ENCODE measurements at places on chromosomes 1 and 21.

- DNase-seq = no peak
These were observed 41.3 kb downstream of the TCP10L start for GRCh38 chr21:32543975-32544374.

GRCh38 chr1:966704-967300 lies 520 bp downstream of the PLEKHN1 start:
- DNase-seq = no peak

DNA sequence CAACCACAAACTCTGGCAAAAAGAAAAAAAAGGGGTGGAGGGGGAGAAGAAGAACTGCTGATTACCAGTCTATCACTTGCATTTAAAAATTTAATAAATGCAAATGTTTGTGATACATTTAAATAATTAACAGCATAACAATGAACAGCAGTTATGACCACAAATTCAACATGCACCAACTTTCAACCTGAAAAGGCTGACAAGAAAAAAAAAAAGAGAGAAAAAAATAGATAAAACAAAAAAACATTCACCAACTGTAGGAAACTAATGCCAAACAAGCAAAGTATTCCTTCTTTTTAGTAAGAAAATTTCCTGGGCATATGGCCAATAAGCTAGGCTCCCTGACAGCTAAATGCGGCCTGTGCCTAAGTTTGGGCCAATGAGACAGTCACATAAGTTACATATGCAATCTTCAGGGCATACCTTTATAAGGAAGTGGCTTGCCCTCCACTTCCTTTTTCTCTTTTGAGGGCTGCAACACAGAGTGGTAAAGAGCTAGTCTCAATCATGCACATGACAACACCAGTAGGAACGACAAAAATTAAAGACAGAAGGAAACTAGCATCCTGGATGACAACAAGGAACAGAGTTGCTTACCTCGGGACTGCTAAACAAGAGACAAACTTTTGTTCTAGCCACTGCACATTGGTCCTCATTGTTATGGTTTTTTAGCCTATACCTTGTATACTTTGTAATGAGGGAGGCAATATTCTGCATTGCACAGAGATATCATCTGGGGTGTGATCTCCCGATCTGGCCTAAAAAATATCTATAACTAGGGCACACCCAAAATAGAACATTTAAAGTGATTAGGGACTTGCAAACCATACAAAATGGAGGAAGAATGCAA lies 24.2 kb upstream of the PHTF1 start:
- peak; percentile 3 for DNase-seq

DNA sequence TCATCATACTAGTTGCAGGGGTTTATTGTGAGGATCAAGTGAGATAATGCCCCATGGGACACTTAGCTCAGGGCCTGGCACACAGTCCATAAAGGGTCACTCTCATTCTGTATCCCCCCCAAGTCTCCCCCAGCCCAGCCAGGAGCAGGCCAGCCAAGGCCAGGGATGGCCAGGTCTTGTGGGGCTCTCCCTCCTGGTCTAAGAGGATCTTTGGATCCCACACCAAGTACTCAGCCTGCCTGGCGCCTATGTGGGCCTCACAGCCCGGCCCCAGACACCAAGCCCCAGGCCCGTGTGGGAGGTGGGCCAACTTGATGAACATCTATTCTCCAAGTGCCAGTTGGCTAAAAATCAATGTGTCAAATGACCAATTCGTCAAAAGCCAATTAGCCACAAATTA lies 117.8 kb downstream of the GLIS1 start:
- DNase-seq = no peak

- DNase-seq = no peak
These were observed 23.6 kb downstream of the XCL2 start for GRCh38 chr1:168520052-168520751.

DNA sequence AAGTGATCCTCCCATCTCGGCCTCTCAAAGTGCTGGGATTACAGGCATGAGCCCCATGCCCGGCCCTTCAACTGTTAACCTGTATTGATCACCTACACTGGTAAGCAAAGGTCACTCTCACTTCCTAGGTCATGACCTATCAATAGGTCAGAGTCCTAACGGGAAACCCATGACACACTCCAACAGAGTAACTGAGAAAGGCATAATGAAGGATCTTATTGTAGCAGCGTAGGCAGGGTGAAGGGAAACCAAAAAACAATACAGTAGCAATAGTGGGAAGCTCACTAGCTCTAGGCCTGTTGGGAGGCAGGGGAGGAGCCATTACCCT lies 19.5 kb upstream of the IFNAR1 start:
- no peak for DNase-seq

DNA sequence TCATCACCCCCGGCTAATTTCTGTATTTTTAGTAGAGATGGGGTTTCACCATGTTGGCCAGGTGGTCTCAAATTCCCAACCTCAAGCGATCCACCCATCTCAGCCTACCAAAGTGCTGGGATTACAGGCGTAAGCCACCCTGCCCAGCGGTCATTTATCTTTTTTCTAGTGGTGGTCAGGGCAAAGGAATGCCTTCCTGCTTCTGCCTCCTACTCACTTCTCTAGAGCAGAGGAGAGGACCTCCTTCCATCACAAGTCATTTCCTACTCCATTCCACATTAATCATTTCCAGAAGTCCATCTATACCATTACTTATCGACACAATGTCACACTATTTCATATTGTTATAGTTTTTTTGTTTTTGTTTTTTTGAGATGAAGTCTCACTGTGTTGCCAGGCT lies 13.3 kb downstream of the FBXO42 start:
- no peak for DNase-seq

- no peak for DNase-seq
These were observed 1392.0 kb upstream of the PRMT6 start for GRCh38 chr1:105664495-105664894.

GRCh38 chr1:219754767-219755166 lies 141.9 kb upstream of the ZC3H11B start:
- DNase-seq = no peak

DNA sequence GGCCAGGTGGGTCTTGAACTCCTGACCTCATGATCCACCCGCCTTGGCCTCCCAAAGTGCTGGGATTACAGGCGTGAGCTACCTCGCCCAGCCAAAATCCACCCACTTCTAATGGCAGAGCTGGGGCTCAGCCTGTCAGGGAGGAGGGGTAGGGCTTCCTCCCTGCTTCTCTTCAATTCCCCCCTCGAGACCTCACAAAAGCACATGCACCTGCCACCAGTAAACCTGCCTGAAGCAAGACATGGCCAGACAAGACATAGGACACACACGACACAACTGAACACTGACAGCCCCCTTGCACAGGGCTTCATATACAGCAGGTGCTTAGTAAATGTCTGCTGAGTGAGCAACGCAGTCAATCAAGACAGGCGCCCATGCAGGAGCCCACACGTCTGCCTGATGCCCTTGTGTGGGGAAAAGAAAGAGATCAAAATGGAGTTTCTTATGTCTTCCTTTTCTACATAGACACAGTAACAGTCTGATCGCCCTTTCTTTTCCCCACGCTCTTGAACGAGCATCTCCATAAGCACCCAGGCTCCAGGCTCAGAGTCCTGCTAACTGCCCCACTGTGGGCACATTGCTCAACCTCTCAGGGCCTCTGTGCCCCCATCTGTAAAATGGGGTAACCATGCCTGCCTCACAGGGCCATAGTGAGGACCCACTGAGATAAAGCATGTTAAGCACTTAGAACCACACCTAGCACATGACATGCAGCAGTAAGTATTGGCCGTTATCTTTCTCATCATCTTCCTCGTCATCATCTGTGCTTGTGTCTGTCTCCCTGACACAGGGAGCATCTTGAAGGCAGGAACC lies 8.8 kb downstream of the SDC3 start:
- no peak for DNase-seq

DNA sequence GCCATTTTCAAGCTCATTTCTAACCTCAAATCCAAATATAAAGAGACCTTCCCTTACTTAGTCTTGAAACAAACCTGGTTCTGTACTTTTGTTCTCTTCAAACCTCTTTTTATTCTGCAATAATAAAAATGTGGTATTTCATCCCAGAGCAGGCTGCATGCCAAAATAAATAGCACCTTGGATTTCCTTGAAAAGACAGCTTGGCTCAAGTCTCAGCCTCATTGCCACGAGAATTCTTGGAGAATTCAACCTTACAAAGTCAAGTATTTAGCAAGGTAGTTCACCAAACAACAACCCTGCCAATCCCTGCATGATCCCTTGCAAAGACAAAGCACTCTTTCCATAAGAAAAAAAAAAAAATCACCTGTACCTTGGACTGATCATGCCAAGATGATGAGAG lies 33.8 kb downstream of the KANK4 start:
- DNase-seq = no peak

DNA sequence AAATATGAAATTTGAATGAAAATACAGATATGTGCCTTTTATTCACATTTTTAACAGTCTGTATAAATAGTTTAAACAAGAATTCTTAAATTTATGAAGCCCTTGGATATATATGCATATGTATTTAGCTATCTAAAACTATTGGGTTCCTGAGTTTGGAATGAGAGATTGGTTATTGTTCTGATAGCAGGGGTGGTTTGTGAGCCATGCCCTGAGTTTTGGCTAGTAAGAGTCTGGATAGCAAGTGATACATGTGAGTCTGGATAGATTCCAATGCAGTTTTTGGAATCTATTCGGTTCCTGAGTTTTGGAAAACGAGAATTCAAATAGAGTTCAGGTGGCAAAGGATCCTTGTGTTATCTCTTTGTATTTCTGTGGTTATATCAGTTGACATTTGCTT lies 2.8 kb downstream of the MAN1A2 start:
- DNase-seq = no peak

DNA sequence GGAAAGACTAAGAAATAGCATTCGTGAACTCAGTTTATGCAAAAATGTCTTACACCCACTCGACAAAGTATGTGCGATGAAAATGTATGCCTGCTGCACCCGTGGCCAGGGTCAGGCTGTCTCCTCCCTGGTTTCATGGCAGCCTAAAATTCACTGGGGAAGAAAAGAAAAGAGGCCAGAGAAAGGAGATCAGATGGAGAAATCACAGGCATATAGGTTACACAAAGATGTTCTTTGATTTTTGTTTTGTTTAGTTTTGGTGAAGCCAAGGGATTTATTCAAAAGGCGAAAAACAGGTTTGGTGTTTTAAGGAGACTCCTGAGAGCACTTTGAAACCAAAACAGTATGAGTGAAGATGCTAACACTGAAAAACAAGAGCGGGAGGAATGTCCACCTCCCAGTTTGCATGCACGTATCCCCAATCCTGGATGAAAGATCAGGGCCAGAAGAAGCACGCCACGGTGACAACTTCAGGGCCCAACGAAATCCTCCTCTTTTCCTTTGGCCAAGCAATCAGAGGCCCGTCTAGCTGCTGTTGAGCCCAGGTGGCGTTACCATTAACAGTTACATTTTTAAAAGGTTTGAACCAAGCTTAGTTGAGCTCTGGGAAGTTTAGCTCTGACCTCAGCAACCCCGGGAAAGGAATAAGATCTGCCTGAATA lies 992 bp upstream of the SSX2IP start:
- no peak for DNase-seq
